ENCODE measurements at places on chromosomes 1 and 21.

DNA sequence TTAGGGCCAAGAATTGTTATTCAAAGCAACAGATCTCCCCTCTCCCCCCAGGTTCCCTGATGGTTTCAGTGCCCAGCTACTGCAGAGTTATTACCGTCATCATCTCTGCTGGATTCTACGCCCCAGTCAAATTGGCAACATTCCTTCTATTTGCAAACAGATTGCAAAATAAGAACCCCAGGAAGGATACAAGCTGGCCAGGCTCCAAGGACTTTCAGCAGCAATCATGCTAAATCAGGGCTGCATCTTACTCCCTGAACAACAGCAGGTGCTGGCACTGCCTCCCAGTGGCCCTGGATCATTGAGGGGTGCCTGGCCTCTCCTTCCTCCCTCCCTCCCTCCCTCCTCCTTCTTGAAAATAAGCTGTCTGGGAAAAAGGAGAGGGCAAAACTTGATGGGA is 521.6 kb upstream of the BEND5 start:
- DNase-seq, result no peak

DNA sequence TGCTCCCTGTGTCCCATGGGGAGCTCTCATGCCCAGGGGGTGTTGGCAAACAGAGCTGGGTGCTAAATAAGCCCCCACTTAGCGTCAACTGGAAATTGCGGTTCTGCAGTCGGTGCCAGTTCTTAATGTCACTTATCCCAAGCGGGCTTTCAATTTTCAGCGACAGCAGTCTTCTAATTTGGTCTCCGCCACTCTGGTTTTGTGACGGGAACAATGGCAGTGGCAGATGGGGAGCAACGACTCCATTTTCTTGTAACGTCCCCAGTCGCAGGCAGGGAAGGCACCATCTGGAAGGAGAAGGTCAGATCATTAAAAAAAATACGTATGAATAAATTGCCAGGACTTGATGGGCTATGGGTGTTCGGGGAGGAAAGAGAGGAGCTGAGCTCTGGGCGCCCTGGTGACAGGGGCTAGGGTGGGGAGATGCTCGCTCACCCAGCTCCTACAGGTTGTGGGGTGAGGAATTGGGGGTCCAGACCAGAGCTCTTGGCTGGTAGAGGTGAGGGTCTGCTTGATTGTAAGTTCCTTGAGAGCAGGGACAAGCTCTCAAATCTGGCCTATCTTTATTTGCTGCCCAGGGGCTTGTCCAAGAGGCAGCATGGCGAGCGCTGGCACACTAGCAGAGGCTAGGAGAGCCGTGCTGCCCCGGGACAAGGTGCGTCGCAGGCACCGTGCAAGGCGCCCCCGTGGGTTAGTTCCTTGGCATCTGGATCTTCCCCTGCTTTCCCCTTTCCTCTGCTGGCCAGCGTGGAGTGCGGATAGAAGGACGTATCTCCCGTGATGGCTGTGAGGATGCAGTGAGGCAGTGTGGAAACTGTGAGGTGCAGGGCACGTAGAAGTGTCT is 105.8 kb downstream of the ARHGEF10L start:
- DNase-seq, result no peak

DNA sequence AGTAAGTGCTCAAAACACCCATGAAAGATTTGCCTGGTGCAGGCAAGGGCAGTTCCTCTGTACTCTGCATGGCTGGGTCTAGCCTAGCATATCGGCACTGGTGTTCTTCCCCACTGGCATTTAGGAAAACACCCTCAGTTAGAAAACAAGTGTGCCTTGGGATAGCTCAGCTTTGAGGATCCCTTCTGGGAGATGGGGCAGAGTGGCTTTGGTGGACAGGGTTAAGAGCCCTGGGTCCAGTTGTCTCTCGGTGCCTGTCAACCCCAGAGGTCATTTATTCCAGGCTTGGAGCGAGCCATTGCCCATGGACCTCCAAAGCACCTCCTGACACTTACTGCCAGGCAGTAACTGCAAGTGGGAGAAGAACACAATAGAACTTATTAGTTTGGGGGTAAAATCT is 80.8 kb upstream of the DIRAS3 start:
- DNase-seq, result no peak

DNA sequence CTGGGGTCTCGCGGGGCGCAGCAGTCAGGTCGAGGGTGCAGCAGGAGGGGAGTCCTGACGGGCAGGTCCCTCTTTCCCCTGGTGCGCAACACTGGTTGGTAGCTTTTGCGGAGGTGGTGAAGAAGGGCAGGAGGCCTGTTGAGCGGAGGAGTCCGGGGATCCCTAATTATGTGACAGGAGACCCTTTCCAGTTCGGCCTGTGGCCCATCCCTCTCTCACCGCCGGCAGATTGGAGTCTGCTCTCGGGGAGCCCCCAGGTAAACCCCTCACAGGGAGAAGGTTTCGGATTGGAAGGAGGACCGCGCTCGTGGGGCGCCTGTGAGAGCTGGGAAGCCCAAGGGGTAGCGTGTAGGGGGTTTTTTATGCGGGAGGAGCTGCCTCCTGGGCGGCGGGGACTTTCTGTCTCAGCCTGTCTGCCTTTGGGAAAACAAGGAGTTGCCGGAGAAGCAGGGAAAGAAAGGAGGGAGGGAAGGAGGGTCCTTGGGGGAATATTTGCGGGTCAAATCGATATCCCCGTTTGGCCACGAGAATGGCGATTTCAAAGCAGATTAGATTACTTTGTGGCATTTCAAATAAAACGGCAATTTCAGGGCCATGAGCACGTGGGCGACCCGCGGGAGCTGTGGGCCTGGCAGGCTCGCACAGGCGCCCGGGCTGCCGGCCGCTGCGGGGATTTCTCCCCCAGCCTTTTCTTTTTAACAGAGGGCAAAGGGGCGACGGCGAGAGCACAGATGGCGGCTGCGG is 9.5 kb downstream of the SIM2 start:
- no peak for DNase-seq

- DNase-seq, result no peak
Measured at GRCh38 chr1:185238447-185238846, 78.6 kb downstream of the IVNS1ABP start.

GRCh38 chr21:41786509-41786987 is 19.7 kb upstream of the RIPK4 start:
- no peak for DNase-seq

DNA sequence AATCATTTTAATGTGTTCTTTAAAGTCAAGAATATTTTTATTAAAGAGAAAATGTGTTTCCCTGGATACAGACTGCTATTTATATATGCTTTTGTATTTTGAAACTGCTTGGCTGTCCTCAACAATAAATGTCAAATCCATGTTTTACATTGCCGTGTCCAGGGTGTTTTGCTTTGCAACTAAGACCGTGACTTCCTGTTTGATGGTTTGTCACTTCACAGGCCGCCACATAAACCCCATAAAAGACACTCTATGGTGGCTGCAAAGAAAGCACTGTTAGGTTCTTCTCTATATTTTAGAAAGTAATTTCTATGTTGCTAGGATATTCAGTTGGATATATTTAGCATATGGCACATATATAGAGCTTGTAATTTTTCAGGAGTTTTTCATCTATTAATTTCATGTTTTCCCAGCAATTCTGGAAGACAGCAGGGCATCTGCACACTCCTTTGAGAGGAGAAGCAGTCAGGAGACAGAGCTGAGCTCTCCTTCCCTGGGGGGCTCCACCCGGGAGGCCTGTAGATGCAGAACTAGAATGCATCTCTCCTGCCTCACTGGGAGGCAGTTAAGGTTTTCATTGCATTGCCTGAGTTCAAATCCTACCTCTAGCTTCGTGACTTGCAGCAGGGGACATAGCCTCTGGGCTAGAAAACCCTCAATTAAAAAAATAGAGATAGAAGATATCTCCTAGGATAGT is 33.1 kb downstream of the PRDM2 start:
- DNase-seq, result no peak

- DNase-seq, result no peak
Measured at GRCh38 chr1:243917863-243918565, 68.0 kb upstream of the AKT3 start.

DNA sequence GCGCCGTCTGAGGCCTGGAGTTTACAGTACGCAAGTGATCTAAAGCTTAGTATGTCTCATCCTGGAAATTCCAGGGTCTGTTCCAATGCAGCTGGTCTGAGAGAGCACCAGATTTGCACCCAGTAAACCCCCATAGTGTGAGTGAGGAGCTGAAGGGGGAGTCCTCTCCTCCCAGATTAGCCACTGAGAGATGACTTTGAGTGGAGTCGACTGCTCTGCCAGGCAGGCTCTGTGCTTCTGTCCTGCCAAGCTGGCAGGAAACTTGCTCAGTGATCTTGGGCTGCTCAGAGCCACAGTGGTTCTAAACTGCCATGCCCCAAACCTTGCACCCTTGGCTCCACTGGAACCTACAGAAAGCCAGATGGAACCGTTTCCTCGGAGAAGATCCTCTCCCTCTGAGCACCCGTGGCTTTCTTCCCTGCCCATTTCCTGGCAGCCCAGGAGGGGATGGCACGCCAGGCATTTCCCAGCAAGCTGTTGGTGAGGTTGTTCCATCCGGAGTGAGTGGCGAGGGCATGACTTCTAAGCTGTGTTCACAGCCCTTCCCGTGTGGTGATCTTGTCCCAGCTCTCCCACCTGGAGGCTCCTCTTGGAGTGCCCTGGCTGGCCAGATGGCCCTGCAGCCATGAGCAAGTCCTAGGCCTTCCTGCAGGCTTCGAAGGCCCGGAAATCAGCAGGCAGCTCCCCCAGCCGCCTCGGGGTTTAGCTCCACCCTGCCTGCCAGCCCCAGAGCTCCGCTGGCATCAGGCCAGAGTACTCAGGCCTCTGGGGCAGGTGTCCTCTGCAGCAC is 125.9 kb upstream of the VAMP3 start:
- no peak for DNase-seq

GRCh38 chr1:228035844-228036243 is 29.0 kb downstream of the WNT3A start:
- no peak for DNase-seq

- no peak for DNase-seq
Measured at GRCh38 chr21:45894450-45894825, 87.1 kb upstream of the COL6A1 start.

- DNase-seq, result no peak
Measured at GRCh38 chr21:43864962-43865539, at the start of gene AGPAT3. Gene AGPAT3 (plus strand): TSS chr21:43865223. CDS start chr21:43959682, 94,459 bp downstream.

Measured in GOT3 (cell line).